ENCODE measurements at places on chromosomes 2 and 18.

- no peak overlapping the region for H3K27ac ChIP-seq
- H3K36me3 ChIP-seq = no peaks in the 10 kb centered on the region
- no peak for DNase-seq
- no peak overlapping the region for H3K4me3 ChIP-seq
Measured at GRCh38 chr2:117056376-117056748, 758.1 kb upstream of the DDX18 start.

DNA sequence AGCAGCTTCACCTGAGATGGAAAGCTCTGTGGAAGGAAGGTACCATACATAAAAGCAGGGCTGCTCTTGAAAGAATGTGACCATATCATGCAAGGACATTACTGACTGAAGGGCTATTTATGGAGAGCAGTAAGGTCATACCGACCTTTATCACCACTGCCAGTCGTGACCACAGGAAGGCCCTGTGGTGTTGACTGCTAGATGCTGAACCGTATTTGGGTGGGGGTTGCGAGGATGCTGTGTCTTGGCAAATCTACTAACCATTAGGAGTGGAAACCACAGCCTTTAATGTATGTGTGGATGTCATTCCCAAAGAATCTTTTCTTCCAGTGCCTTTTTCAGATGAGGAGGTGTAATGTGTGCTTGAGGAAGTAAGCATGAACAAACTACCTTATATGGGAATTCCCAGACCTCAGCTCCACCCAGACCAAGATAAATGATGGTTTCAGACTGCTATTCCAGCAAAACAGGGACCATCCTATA is 60.8 kb downstream of the LIMS1 start:
- H3K27me3 ChIP-seq = no peaks in the 10 kb centered on the region
- peaks cover 1% of the 10 kb centered on the region for H3K4me1 ChIP-seq
- no peak overlapping the region for H3K4me3 ChIP-seq
- no peaks in the 10 kb centered on the region for H3K36me3 ChIP-seq
- DNase-seq = no peak

DNA sequence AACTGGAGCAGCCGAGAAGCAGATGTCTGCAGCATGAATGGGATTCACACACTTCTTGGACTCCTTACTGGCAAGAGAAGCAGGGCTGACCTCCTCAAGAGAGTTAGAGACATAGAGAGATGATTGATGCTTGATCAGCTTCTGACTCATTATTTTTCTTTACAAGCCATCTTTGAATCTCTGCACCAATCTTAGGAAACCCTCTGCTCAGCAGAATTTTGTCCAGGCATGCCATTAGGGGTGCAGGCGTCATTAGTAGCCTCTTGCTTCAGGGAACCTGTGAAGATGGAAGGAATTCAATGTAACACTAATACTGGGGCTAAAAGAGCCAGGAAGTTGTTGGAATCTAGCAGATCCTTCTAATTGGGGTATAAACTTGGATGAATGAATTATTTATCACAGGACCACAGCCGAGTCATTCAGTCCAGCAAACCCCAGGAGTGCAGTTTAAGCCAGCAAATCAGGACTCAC is 151.8 kb downstream of the MGAT5 start:
- no peak overlapping the region for H3K27ac ChIP-seq
- no peak overlapping the region for H3K4me3 ChIP-seq
- no peaks in the 10 kb centered on the region for H3K4me1 ChIP-seq
- no peak for DNase-seq

DNA sequence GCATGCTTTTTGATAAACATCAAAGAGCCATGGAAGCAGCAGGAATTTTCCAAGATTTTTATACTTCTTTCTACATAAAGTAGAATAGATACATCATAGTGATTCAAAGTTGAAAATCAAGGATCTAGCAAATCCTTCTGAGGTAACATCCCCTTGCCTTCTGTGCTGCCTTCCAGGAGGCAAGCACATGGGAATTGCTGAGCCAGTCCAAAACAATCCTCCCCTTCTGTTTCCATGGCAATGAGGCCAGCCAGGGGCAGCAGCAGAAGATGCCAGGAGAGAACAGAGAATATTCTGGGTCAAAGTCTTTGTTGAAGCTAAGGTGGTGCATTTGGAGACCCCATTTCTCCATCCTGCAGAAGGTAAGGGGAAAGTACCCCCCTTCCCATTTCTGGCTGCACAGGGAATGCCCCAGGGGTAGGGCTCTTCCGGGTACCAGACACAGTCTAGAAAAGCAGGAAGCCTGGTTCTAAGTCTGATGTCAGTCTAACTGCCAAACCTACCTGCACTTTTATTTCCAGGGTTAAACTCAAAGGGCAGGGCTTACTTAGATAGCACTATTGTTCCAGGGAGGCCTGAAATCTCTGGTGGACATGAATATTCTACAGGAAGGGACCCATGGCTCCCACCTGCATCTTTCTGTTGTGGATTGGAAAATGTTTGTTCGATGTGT is 22.1 kb downstream of the CENPA start:
- no peak overlapping the region for H3K27ac ChIP-seq
- H3K4me3 ChIP-seq = no peak overlapping the region
- no peak for DNase-seq
- no peaks in the 10 kb centered on the region for H3K36me3 ChIP-seq
- no peaks in the 10 kb centered on the region for H3K4me1 ChIP-seq
- H3K27me3 ChIP-seq = no peaks in the 10 kb centered on the region

DNA sequence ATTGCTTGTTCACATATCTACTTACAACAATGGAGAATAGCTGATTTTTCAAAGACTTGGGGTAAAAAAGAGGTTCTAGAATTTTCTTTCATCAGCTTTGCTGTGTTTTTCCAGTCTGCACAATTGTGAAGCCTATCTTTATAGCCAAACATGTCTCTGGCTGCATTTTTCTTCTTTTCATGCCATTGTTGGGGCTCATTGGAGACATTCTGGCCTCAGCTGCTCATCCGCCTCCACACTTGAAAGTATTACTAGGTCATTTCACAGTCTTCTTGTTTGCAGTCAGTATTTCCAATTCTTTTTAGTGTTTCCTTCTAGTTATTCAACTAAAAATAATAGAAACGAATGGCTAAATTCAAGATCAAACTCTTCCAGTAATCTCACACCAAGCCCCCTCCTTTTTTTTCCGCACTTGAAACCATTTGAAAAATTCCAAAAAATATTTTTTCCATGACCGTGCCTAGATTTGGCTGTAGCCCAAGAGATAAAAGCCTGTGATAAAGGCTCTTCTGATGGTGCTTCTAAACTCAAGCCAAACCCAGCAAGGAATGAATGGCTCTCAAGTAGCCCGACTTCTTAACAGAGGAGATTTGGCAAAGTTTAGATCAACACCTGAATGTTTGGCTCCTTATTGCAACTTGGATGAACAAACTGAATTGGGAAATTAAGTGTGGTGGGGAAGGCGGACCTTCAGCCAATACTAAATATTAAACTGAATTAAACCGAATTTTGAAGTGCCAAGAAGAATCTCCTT is 103.4 kb downstream of the NRP2 start:
- no peaks in the 10 kb centered on the region for H3K27me3 ChIP-seq
- DNase-seq = no peak
- H3K27ac ChIP-seq = no peak overlapping the region
- H3K4me3 ChIP-seq = no peak overlapping the region
- no peaks in the 10 kb centered on the region for H3K36me3 ChIP-seq
- no peaks in the 10 kb centered on the region for H3K4me1 ChIP-seq

DNA sequence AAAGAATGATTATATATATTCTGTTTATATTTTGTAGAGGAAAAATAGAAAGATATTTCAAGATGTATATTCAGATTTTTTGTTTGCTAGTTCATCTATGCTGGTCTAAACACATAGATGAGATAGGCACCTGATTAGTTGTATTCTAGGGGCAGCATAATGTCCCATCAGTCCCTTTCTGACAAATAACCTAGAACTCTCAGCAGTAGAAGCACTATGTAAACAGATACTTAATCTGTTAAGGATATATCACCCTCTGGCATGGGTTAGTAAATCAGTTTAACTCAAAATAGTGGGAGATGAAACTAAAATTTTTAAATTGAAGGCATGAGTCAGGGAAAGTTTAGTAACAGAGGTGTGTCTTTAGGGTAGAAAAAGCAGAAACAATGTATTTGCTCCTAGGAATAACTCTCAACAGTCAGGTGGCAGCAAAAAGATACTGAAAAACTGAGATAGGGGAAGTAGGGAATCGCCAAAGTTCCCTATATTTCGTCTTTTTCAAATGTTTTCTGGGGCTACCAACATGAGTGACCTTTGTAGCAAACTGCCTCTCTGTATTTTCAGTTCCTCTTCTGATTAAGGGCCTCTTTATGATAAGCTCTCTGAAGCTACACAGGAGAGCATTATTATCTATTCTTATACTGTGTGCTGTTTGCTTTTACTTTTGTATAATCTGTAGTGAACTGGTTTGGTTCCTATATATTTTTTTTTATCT is 5.7 kb downstream of the PPP1R1C start:
- H3K36me3 ChIP-seq = no peaks in the 10 kb centered on the region
- H3K27me3 ChIP-seq = no peaks in the 10 kb centered on the region
- H3K4me3 ChIP-seq = no peak overlapping the region
- H3K27ac ChIP-seq = no peak overlapping the region

DNA sequence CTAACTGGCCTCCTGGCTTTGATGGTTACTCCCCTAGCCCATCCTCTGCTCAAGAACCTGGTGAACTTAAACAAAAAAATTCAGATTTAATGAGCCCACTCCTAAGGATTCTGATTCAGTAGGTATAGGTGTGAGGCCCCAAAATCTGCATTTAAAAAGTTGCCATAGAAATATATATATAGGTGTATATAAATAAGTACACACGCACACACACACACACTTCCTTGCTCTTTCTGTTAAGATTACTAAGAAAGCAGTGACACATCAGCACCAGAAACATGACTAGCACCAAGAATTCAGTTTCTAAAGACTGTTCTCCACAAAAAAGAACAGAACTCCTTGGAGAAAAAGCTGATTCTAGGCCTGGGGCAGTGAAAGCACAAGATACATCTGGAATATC is 17.8 kb downstream of the EML6 start:
- no peaks in the 10 kb centered on the region for H3K4me1 ChIP-seq
- H3K27ac ChIP-seq = no peak overlapping the region
- no peaks in the 10 kb centered on the region for H3K27me3 ChIP-seq
- no peak overlapping the region for H3K4me3 ChIP-seq
- H3K36me3 ChIP-seq = no peaks in the 10 kb centered on the region

GRCh38 chr18:68925268-68925667 is 127.4 kb downstream of the CCDC102B start:
- no peak overlapping the region for H3K4me3 ChIP-seq
- H3K4me1 ChIP-seq = 0 out of 2 replicates have a peak, but pooled peaks cover 3% of the 10 kb centered on the region
- H3K36me3 ChIP-seq = no peaks in the 10 kb centered on the region
- no peaks in the 10 kb centered on the region for H3K27me3 ChIP-seq

DNA sequence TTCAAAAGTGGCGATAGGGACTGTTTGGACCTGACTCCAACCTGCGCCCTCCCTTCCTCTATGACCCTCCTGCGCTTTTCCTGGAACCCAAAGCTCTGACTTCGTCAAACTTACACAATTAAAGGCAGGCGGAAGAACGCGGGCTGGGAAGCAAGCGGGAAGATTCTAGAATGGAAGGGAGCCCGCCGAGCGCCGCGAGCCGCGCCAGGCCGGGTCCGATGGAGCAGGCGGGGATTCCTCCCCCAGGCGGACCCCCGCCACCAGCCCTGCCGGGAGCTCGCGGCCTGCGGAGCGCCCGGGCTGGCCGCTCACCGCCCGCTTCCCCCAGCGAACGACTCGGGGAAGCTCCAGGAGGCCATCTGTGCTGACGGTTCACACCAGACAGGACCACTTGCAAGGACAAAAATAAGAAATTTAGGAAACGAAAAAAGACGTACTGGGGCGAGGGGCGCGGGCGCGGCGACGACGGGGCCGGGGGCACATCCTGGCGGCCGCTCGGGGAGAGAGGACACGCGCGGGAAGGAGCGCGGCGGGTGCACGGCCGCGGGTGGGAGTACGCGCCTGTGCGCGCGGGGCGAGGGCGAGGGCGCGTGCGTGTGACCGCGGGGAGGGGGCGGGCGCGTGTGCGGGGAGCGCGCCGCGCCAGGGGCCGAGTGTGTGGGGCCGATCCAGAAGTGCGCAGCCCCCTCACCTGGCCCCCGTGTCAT is 1.1 kb upstream of the SALL3 start:
- H3K4me3 ChIP-seq = peak overlapping the region; percentile 96
- H3K36me3 ChIP-seq = no peaks in the 10 kb centered on the region
- no peak for DNase-seq
- H3K4me1 ChIP-seq = peaks cover 6% of the 10 kb centered on the region

DNA sequence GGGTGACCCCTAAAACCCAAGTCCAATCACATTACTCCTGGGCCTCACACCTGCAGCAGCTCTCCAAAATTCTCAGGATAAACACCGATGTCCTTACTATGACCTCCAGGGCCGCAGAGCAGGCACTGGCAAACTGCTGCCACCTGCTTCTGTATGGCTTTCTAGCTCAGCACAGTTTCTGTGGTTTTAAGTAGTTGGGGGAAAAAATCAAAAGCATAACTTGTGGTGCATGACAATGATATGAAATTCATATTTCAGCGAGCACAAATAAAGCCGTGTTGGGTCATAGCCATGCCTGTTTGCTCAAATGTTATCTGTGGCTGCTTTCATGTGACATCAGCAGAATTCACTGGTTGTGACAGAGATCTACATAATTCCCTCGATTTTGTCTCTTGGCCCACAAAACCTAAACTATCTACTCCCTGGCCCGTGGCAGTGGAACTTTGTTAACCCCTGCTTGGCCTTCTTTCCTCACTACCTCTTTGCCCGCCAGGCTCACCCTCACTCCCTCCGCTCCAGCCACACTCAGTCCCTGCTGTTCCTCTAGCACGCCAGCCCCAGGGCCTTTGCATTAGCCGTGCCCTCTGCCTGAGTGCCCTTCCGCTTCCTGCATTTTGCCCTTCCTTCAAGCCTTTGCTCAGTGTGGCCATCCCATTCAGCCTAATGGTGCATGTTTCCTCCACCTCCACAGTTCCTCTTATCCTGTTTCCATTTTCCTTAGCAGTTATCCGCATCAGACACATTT is 108.3 kb downstream of the AGAP1 start:
- H3K27ac ChIP-seq = no peak overlapping the region
- no peaks in the 10 kb centered on the region for H3K27me3 ChIP-seq
- peaks cover 2% of the 10 kb centered on the region for H3K4me1 ChIP-seq
- no peak overlapping the region for H3K4me3 ChIP-seq
- DNase-seq = no peak

DNA sequence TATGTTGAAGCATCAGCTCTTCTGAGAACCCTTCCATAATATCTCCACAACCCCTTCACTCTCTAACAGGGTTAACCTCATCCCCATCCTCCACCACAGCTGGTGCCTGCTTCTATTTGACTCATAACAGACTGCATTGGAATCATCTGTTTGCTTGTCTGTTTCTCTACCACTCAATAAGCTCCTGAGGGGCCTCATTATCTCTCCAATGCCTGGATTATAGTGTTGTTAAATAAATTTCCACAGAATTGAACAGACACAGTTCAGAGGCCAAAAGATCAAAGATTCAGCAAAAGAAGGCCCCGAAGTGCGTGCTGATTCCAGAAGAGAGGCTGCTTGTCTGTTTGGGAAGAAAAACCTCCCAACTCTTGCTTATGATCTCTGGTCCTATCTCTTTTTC is 33.7 kb upstream of the FAM98A start:
- H3K4me3 ChIP-seq = no peak overlapping the region
- no peak for DNase-seq
- H3K27me3 ChIP-seq = no peaks in the 10 kb centered on the region
- H3K36me3 ChIP-seq = no peaks in the 10 kb centered on the region
